ENCODE measurements at places on chromosomes 5 and 9. TPM values are rescaled to one million over a fixed set of nuclear protein-coding genes. Genes with fewer than 3 reads are reported as not detected.

GRCh38 chr5:126920291-126920690 is 110.1 kb downstream of the MARCHF3 start:
- peak; percentile 85 for DNase-seq

DNA sequence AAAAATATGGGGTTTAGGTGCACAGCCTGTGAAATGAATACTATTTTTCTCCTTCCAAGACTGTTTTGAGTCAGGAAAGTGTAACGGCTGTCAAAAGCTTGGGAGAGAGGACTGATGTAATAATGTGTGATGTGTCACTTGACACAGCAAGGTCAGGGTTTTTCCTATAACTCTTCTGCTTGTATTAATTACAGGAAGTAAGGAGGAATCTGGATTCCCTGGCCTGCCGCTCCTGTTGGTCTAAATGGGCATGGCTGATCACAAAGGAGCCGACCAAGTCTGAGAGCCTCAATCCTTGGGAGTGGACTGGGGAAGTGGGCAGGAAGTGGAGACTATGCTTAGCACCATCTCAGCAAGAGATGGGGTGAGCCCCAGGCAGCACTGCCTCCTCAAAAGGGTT is 16.7 kb upstream of the SLC28A3 start:
- no peak for DNase-seq

DNA sequence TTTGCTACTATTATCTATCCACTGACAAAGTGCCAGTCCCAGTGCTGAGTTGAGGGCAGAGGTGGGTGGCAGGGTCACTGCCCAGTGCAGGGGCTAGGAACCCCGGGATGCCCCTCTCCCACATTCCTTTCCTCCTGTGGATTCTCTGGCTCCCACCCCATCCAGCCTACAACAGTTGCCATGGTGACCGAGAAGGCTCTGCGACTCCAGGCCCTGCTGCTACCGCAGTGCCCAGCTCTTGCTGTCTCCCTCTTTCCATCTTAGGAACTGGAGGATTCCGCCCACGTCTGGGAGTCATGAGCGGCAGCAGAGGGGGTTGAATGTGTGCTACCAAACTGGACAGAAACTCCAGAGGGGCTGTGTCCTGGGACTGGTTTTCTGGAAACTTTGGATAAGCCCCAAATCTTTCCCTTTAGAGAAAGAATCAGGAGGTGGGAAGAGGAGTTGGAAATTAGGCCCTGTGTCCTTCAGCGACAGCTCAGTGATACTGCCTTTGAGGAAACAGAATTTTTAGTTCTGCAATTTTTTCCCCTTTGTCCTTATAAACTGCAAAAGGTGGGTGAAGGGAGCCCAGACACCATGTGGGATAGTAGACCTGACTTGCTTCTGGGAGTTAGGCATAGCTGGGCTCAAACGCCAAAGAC is 20.7 kb upstream of the C5orf47 start:
- DNase-seq, result no peak

DNA sequence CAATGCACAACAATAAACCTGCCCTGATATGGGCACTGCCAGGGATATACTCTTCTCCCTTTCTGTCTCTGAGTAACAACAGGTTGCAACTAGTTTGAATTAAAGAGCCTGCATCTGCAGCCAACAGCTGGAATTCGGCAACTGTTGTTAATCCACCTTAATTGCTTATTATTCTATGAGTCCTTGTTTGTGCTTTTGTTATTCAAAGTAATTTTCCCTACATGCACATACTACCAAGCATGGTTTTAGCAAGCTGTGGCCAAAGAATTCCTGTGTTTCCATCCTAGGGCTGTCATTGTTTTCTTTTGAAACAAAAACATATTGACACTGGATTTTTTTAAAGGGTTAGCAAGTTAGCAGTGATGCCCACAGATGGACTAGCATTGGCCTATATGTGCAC is 171.5 kb downstream of the EFNA5 start:
- DNase-seq, result no peak

DNA sequence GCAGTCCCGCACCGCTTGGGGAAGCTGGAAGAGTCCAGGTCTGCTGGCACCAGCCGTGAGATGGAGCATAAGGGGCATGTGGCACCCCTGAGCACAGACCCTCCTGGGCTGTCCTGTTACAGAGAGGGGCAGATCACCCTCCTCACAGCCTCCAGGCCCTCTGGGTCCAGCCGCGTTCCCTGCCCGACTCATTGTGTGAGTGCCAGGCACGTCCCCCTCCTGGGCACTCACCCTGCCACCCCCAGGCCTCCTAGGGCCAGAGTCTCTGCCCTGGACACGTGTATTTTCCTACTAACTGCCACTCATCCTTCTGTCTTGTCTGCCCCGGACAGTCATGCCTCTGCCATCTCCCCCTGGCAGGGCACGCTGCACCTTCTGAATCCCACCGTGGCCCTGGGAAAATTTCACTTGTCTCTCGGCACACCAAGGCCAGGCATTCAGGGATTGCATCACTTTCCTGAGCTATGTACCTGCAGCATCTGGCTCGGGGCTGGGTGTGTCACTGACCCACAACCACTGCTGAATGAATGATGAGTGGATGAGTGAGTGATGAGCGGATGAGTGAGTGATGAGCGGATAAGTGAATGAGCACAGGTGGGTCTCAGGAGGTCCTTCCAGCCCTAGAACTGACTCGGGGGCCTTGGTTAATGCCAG is 21.5 kb upstream of the FCN1 start:
- no peak for DNase-seq

GRCh38 chr9:28668158-28668557 is 1094.9 kb upstream of the C9orf72 start:
- DNase-seq, result no peak

DNA sequence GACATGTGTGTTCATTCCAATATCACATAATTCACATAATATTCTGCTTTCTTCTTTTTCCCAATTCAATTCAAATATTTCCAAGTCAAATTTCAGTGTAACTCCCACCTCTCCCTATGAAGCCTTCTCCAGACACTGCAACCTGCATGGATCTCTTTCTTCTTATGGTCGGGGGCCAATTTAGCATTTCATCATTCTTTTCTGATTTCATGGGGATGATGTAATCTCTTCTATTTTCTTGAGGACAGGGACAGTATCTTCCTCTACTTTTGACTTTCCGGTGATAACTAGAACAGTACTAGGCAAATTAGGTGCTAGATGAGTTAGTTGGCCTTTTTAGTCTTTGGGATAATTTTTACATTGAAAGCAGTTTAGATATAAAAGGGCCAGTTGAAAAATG is 92.7 kb downstream of the CARTPT start:
- no peak for DNase-seq

PPP2R2B gene
- 7.7 TPM for polyA plus RNA-seq

GABRA6 gene
- polyA plus RNA-seq, result not detected

- no peak for DNase-seq
These were observed 14.2 kb downstream of the SPATA31E1 start for GRCh38 chr9:87896891-87897290.

GRCh38 chr5:78983601-78984438 is 1.3 kb downstream of the ARSB start:
- no peak for DNase-seq

ACER2 gene
- 0.89 TPM for polyA plus RNA-seq

- DNase-seq, result no peak
These were observed 78.4 kb downstream of the BOD1 start for GRCh38 chr5:173538018-173538417.

OTULINL gene
- polyA plus RNA-seq, result 5.8 TPM

- no peak for DNase-seq
These were observed 2041.4 kb upstream of the CDH9 start for GRCh38 chr5:29079771-29080170.

- no peak for DNase-seq
These were observed 397.5 kb downstream of the IRX2 start for GRCh38 chr5:2353871-2354440.

PITX1 gene
- polyA plus RNA-seq, result 5.9 TPM

DNA sequence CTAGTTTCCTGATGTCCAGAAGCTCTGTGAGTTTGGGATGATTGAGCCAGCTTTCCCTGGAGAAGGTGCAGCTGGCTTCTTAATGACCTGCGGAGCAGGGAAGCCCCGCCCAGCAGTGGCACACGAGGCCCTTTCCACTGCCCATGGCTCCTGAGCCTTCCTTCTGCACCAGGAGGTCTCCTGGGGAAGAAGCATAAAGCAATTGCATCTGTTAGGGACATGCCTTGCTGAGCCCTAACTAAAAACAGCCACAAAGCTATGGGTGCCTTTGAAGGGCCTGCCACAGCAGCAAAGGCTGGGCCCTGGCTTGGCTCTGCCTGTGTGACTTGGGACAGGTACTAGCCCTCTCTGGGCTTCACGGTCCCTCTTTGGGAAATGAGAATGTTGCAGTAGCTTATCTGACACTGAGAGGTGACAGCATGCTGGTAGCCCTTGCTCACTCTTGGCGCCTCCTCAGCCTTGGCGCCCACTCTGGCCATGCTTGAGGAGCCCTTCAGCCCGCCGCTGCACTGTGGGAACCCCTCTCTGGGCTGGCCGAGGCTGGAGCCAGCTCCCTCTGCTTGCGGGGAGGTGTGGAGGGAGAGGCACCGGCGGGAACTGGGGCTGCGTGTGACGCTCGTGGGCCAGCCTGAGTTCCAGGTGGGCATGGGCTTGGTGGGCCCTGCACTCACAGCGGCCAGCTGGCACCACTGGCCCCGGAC is 218.4 kb downstream of the FSTL4 start:
- DNase-seq, result no peak

HSPB3 gene
- 216 TPM for polyA plus RNA-seq

DNA sequence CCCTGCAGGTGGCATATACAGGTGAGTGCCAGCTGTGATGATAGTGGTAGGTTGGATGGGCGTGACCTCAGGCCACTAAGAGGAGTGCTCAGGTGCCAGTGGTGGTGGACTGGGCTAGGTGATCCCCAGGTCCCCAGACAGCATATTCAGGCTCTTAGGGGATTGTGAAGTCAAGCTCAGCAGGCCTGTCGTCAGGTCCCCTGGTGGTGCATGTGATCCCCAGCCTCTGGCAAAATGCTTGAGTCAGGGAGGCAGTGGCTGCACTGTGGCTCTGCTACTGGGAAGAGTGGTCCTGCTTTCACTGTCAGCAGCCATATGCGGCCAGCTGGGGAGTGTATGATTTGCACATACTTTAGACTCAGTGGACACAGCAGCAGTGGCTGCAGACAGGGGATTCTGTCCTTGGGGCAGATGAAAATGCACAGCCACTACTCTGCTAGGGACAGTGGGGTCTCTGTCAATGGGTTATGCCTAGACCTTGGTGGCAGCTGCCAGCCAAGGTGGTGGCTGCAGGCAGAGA is 31.6 kb upstream of the CTSL start:
- no peak for DNase-seq

DNA sequence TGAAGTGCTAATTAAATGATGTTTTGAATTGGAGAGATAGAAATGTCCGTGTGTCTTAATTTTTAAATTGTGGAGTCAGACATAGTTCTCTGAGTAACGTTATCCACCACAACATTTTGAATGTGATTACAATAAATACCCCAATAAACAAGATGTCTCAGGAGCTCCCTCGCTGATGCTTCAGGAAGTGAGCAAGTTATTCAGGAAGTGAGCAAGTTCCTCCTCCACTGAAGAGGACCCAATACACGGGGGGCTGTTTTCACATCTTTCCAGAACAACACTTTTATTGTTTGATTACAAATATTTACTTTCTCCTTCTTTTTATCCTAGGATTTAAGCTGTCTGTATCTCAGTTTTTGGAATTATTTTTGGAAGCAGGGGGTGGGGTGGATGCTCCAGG is 363.8 kb downstream of the LRRC70 start:
- DNase-seq, result no peak

DNA sequence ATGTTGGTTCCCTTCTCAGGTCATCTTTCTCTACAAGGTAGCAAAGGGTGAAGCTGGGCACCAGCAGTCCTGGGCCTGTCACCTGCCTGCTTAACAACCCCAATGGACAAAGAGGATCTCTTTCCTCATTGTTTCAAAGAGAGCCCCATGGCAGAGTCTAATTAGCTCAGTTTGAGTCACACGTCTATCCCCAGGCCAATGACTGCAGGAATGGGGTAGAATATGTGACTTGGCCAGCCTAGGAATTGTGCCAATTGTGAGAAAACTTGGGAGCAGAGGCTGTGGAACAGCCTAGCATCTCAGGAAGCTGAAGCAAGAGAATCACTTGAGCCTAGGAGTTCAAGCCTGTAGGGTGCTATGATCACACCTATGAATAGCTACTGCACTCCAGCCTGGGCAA is 3.6 kb upstream of the RAPGEF1 start:
- DNase-seq, result no peak

DNA sequence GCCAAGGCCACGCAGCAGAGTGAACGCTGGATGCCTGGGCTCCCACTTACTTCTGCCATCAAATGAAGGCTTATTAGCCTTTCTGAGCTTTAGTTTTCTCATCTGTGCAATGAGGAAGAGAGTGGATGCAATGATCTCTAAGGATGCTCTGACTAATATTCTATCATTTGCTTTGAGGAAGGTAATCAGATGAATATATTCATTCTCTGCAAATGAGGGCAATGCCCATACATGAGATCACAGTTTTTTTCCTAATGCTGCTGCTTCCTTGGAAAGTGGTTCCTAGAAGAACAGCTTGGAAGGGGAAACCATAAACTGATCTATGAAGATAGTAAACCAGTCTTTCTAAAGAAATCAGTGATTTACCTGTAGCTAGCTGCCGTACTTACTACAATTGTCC is 152.4 kb downstream of the NSG2 start:
- no peak for DNase-seq

FABP6 gene
- polyA plus RNA-seq, result not detected

VCAN gene
- 281 TPM for polyA plus RNA-seq

DNAH5 gene
- polyA plus RNA-seq, result 0.49 TPM

DNA sequence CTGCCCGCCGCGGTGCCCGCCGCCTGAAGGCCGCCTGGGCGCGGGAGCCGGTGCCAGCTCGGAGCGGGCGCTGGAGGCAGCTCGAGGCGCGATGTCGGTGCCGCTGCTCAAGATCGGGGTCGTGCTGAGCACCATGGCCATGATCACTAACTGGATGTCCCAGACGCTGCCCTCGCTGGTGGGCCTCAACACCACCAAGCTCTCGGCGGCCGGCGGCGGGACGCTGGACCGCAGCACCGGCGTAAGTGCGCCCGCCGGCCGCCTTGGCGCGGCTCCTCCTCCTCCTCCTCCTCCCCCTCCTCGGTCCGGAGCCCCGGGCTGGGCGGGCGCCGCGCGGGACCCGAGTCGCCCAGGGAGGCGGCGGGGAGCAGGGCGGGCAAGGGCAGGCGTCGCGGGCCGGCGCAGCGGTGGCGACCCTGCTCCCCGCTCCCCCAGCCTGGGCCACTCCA is 455 bp downstream of the OLFM1 start:
- DNase-seq, result no peak

DNA sequence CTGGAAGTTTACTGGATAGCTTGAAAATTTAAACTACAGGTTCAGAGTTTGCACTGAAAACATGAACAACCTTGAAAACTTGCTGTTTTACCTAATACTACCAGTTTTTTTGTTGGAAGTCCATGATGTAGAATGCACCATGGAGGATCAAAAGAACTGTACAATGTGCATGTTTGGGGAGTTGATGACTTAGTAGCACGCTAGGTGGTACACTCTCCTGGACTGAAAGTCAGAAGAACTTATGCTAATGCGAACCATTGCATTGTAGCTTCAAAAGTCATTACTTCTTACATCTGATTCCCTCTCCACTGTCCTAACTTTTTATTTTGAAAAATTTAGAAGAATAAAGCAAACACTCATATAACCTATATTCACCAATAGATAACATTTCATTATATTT is 211.0 kb downstream of the OSTF1 start:
- DNase-seq, result no peak
